ENCODE measurements at places on chromosomes 3 and 15. TPM values are rescaled to one million over a fixed set of nuclear protein-coding genes. Genes with fewer than 3 reads are reported as not detected.

The RAB27A gene
- 12.4 TPM for total RNA-seq

The GPX1 gene
- total RNA-seq = 887 TPM

The P2RY14 gene
- total RNA-seq = 21.2 TPM

The TEX55 gene
- total RNA-seq = 0.66 TPM

The PLA2G4B gene
- total RNA-seq = 1.1 TPM

The CTXN2 gene
- total RNA-seq = not detected

The SERPINI1 gene
- 0.75 TPM for total RNA-seq

The DGKG gene
- total RNA-seq = 1.1 TPM

Measured in subcutaneous adipose tissue (tissue), 4 donors.